ENCODE measurements at places on chromosomes 16 and 17. TPM values are rescaled to one million over a fixed set of nuclear protein-coding genes. Genes with fewer than 3 reads are reported as not detected.

The C1QTNF8 gene
- total RNA-seq: not detected

DNA sequence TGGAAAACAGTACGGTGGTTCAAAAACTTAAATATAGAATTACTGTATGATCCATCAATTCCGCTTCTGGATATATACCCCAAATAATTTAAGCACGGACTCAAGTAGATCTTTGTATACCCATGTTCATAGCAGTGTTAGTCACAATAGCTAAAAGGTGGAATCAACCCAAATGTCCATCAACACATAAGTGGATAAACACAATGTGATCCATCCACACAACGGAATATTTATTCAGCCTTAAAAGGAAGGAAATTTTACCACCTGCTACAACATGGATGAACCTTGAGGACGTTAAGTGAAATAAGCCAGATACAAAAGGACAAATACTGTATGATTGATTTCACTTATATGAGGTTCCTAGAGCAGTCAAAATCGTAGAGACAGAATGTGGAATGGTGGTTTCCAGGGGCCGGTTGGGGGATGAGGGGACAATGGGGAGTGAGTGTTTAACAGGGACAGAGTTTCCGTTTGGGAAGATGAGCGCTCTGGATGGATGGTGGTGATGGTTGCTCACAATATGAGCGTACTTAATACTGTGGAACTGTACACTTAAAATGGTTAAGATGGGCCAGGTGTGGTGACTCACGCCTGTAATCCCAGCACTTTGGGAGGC, 5.4 kb upstream of the RNF222 start:
- no peak overlapping the region for H3K27ac ChIP-seq
- no peaks in the 10 kb centered on the region for H3K4me1 ChIP-seq
- no peaks in the 10 kb centered on the region for H3K36me3 ChIP-seq
- no peak for DNase-seq

- peaks cover 11% of the 10 kb centered on the region for H3K36me3 ChIP-seq
- no peak for DNase-seq
- no peaks in the 10 kb centered on the region for H3K27me3 ChIP-seq
- no peak overlapping the region for H3K27ac ChIP-seq
Measured at GRCh38 chr16:15682105-15682570, 32.1 kb downstream of the NDE1 start.

GRCh38 chr16:77328274-77328673, 106.6 kb downstream of the ADAMTS18 start:
- no peaks in the 10 kb centered on the region for H3K27me3 ChIP-seq
- H3K4me1 ChIP-seq: peaks cover 3% of the 10 kb centered on the region
- no peak overlapping the region for H3K4me3 ChIP-seq
- no peaks in the 10 kb centered on the region for H3K36me3 ChIP-seq
- DNase-seq: no peak

DNA sequence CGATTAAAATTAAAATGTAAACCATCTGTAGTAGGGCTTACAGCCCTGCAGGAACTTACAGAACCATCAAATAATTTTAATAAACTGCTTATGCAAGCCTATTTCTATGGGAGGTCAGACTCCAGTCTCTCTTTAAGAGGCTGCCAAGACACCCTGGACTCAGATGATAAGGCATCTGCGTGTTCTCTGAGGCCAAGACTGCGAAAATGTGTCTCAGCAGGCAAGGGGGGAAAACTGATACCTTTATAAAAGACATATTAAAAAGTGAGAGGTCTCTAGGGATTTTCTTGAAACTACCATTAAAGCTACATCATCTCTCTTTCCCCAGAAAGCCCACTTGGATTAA, 32.2 kb downstream of the MPHOSPH6 start:
- no peaks in the 10 kb centered on the region for H3K36me3 ChIP-seq
- H3K4me3 ChIP-seq: no peak overlapping the region
- no peak overlapping the region for H3K27ac ChIP-seq
- H3K4me1 ChIP-seq: no peaks in the 10 kb centered on the region

DNA sequence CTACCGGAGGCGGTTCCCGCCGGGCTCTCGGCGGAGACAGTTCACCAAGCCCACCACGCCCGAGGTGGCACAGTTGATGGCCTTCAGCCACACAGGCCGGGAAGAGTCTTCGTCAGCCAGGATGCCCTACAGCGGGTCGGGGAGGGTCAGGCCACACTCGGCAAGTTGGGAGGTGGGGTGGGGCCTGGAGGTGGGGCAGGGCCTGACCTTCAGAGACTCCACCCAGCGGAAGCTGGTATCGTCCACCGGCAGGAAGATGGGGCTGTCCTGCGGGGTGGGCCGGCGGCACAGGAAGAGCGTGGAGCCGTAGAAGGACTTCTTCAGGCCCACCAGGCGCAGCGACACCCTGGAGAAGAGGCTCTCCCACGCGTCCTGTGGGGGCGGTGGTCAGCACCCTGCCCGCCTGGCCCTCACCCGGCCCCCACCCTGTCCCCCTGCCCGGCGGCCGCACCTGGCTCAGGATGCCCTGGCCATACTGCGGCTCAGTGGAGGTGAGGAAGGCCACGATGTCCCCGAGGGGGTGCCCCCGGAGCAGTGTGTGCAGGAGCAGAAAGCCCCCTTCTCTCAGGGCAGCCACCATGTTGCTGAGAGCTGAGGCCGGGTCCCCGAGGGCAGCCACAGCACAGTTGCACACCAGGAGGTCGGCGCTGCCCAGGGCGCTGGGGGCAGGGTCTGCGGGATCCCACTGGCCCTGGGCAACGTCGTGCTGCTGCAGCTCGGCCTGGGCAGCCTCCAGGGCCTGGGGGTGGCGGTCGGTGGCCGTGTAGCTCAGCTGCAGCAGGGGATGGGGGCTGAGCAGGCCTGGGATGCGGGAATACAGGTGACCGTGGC, 12.8 kb downstream of the FASN start:
- H3K27me3 ChIP-seq: no peaks in the 10 kb centered on the region
- no peak overlapping the region for H3K4me3 ChIP-seq
- no peak overlapping the region for H3K27ac ChIP-seq
- H3K36me3 ChIP-seq: peaks cover 88% of the 10 kb centered on the region
- H3K4me1 ChIP-seq: no peaks in the 10 kb centered on the region
- DNase-seq: no peak
